Bone marrow (tissue), 2 donors: ENCODE measurements at places on chromosomes 2 and 18.

DNA sequence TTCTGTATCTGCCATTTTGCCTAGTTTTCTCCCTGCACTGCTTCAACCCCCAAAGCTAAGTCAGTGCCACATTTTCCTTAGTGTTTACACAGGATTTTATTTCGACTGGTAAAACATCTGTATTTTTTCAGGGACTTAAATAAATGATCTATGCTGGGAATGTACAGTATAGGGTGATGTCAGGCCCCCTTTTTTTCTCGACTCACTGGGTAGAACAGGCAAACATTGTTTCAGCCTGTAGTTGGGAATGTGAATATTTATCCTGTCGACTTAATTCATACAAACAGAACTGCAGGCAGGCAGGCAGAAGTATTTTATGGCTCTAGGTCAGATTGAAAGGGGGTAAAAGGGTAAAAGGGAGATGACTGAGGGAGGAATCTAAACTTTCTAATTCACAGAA, 123.5 kb upstream of the ZFP36L2 start:
- DNase-seq = no peak

DNA sequence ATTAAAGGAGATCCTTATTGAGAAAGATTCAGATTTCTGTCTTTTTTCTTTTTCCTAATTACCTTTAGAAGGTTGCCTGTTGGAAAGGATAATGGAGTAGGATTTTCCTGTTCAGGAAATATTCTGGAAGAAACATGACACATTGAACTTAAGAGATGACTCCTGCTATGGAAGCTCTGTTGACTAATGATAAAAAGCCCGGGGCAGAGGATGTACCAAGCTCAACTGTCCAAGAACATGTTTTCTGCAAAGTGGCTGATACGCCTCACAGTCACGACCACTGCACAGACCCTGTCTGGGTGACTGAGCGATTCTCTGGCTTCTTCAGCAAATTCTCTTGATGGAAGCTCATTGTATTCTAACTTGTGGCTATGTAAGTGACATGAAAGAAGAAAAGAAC, 86.2 kb upstream of the THOC1 start:
- no peak for DNase-seq

GRCh38 chr18:78242254-78242643, 737.4 kb upstream of the SALL3 start:
- no peak for DNase-seq

GRCh38 chr2:233928594-233929351, 11.6 kb downstream of the TRPM8 start:
- DNase-seq = no peak

GRCh38 chr2:143480601-143481236, 351.5 kb downstream of the ARHGAP15 start:
- no peak for DNase-seq

GRCh38 chr18:58038063-58038462, 6.0 kb upstream of the NEDD4L start:
- DNase-seq = no peak

DNA sequence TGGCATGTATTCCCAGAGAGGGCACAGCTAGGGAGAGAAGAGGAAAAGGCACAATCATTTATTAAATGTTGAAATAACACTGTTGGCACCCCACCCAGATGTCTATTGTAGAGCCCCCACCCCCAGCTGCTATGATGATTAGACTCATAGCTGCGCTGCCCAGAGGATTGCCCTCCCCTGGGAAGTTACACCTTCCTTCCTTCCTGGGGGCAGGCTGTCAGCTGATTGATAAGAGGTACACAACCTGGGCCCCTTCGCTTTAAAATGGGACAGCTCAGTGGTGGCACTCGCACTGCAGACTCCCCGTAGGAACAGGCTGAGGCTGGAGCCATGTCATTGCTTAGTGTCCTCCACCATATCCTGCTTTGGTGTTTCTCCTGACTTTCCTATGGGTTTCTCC, 18.1 kb downstream of the TEX51 start:
- DNase-seq = no peak

DNA sequence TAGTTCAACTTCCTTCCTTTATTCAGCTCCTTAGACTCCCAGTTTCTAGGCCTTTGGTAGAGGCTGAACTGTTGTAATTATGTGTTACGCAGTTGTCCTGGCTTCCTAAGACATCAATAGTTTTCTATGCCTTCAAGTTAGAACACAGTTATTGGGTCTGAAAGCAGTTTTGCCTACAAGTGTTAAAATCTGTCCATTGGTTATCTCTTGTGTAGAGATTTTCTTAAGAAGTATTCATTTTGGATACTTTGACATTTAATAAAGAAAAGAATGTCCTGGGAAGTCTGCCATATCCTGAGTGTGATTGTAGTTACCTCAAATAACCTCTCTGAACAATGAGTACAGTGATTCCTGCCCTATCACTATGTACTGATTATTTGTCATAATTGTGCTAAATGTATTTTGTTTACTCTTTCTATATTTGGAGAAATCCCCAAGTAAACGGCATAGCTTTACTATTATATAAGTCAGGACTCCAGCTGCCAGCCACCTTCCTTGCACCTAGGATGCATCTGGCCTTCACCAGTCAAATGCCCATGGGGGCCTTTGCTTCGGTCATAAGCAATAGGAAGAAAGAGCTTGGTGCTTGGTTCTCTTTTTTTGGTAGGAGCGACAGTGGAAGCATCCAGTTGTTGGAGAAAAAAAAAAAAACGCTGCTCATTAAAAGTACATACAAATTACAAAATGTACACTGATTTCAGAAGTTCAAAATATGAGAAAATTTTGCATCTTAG, 449.5 kb upstream of the PKDCC start:
- no peak for DNase-seq

- no peak for DNase-seq
Observed at GRCh38 chr2:20617081-20617575, 33.8 kb downstream of the HS1BP3 start.

- no peak for DNase-seq
Observed at GRCh38 chr18:74503137-74503536, 7.0 kb downstream of the CNDP2 start.

DNA sequence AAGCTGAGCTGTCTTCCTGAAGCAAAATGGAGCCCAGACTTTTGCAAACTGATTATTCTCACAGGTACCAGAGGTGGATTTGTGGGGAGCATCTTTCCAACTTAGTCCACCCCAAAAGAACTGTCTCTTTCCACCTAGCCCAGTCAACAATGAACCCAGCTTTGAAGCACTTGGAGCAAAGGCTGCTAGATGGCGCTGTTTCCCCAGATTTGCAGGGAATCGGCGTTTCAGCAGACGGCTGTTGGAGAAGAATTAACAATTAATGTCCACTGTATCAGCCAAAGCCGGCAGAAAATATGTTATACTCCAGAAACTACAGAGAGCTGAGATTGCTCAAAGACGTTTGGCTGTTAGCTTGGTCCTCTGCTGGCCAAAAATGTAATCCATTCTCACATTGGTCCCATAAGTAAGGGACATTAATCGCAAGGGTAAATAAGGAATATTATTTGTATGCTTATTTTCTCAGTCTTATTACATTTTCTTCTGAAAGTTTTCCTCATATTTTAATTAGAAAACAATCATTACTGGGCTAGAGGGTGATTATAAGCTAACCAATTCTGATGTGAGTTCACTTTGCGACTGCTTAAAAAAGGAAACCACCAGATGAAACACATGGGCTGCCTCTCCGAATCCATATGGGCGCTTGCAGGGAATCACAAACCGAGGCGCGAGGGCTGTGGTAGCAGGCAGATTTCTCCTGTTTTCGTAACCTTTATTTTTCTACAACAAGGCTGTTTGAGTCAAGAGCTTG, 423.8 kb upstream of the MEX3C start:
- DNase-seq = no peak

DNA sequence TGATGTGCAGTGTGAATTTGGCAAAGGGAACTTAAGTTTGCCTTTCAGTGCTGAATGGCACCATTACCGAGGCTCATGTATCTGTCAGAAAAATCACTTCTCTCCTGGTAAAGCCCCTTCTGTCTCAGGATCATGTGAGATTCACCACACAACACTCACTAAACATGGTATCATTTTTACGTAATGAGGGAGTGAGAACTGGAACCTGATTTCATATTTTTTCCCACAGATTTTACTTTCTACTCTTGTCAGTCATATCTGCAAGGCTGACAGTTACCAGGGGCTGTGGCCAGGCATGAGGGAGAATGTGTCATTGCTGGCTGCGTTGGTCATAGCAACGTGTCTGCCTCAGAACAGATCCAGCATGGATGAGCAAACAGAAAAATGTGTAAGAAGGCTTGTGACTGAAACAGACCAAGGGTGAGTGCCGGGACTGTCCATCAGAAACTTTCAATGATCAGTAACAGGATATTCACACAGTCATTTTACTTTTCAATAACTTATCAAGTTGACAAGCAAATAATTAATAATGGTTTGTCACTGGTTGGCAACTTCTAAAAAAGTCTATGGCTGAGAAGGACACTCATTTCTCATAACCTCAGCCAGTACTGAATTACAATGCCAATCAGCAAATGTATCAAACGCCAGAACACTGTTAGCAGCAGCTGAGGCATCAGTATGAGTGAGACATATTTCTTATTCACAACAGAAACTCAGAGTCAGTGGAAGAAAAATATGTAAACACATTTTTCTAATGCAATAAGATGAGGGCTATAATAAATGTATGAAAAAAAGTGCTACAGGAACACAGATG, 100.5 kb downstream of the CDC42EP3 start:
- no peak for DNase-seq

DNA sequence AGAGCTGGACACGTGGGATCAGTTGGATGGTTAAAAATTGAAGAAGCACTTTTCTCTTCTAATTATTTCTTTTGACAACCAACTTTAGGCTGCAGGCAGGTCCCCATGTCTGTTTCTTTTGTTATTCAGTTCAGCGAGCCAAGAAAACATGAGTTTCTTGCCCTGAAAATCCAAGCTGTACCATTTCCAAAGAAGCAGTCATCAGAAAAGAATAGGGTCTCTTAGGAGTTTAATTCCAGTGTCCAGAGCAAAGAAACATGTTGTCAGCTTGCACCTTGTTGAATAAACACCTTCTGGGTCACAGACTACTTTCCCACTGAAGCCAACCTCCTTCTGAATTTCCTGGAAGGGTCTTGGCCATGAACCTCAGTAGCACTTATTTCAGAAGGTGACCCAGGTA, 170.5 kb upstream of the COPS8 start:
- DNase-seq = no peak

- DNase-seq = no peak
Observed at GRCh38 chr2:138421315-138421970, 80.1 kb upstream of the SPOPL start.

- DNase-seq = no peak
Observed at GRCh38 chr2:96727431-96727830, 12.4 kb downstream of the LMAN2L start.

GRCh38 chr2:226130192-226130591, 669.4 kb downstream of the IRS1 start:
- no peak for DNase-seq

DNA sequence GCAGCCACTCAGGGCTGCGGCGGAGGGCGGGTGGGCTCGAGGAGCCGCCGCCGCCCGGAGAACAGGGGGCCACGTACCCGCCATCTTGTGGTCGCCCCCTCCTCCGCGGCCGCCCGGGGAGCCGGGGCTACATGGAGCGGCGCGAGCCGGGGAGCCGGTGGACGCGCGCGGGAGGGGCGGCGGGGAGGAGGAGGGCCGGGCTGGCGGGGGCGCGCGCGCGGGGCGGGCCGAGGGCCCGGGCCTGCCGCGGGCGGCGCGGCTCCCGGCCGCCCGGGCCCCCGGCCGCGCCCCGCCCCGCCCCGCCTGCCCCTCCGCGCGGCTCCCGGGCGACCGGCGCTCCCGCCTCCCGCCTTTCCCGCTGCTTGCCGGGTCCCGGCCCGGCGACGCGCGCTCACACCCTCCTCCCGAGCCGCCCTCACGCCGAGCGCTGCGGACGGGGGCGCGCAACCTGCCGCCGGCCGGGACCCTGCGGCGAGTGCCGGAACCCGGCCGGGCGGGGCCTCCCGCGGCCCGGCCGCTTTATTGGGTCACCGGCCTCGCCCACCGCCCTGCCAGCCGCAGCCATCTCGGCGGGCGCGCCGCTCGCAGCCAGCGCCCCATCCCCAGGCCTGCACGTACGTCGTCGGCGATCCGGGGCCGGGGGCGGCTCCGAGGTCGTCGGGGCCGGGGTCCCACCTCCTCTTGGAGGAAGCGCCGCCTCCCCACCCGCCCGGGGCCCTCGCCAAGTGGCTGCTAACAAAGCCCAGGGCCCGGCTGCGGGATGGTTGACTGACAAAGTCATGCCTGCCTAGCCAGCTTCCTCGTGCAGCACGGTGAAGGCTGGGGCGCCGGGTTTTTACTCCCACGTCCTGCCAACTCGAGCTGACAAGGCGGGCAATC, at the start of gene PPP4R1:
PPP4R1 (minus strand) TSS at position 159 of the 879 bp plus-strand sequence; CDS start at position 84, 75 bp downstream.
- DNase-seq = peak; percentile 55

- peak; percentile 68 for DNase-seq
Observed at GRCh38 chr2:231786177-231786916, at the start of gene COPS7B. TSS of gene COPS7B (plus strand) at chr2:231786445. CDS start at chr2:231788571, 2,126 bp downstream.

DNA sequence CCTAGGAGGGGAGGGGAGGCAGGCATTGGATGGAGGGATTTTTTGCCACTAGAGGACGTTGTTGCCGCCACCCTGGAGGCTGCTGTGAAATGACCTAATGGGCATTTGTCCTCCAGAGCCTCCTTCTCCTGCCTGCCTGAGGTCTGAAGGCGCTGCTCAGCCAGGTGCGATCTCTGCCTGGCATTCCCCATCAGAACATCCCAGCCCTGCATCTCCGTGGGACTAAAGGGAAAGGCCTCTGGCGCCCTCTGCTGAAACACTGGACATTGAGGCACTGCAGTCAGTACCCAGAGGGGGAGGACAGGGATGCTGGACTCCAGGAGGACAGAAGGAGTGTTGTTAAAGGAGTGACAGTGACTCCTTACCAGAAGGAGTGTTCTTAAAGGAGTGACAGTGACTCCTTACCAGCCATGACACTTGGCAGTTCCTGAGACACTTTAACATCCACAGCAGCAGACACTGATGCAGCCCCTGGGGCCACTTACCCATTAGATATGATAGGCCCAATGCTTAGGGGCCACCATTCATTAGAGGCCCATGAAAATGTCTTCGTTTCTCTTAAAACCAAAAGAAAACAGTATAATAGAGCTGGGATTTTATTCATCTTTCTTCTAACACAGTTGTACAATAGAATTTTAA, 17.0 kb downstream of the THNSL2 start:
- DNase-seq = no peak

DNA sequence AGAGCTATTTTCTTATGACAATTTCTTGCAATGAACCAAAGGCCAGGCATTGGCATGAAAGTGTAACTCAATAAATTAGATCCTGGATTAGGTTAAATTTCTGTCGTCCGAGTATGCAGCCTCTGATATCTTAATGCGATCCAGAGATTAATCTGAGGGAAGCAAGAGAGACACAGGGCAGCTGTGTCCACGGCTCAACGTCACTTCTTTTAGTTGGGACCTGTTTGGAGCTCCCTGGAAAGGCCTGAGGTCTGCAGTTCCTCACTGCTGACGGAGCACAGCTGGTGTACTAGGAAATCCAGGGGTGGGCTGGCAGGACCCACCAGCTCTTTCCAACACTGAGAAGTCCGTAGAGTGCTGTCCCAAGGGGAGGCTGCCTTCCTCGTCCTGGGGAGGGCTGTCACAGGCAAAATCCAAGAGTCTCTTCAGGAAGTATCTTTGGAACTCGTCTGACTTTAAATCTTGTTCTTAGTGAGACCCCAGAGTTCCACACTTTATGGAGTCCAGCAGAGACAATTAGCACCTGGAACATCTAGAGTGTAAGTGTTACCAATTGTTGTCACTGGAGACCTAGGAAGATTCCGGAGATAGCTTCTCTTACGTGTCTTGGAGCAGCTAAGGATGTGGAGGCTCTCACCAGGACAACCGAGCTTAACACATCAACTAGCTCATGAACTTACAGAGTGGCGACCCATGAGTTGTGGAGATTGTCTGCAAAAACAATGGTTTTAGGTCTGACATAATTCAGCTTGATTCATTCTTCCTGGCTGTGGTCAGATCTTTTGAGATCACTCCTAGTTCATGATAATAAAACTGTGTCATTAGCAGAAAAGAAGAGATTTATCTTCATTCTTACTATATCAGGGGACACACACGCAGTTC, 173.7 kb downstream of the ACKR3 start:
- DNase-seq = no peak
